ENCODE measurements at places on chromosomes 12 and 14.

DNA sequence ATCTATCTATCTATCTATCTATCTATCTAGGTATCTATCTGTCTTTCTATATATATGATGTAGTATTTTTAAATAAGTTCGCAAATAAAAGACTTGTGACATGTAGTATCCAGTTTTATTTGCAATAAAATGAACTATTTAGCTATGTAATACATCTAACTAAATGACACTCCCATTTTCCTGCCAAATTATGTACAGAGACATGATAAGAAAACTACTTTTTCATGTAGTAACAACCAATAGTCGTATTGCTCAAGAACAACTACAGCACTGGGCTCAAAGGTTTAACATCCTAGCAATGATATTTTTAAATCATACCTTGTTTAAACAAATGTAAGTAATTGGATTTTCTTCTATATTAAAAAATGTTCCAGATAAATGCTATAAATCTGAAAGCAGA lies 55.5 kb upstream of the FLRT2 start:
- no peak for DNase-seq

DNA sequence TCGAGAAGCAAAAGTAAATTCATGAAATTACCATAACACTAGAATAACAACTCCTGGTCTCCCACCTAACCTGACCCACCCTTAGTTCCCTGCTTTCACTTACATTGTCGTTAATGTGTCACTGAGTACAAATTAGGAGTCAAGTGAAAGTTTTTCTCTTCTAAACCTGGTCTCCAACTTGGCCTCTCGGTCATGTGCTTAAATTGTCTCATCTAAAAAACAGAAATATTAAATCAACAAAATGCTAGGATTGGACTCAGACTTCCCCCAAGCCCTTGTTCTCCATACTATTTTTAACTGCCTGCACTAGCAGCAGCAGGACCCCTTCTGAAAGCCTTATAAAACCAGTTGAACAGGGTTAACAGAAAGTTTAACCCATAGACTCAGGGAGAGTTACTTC lies 1.8 kb upstream of the BTG1 start:
- DNase-seq = no peak

GRCh38 chr12:93427779-93428564 lies 13.8 kb downstream of the UBE2N start:
- no peak for DNase-seq

GRCh38 chr12:47987411-47988072 lies 16.7 kb downstream of the COL2A1 start:
- DNase-seq = no peak

GRCh38 chr12:14279845-14280244 lies 85.6 kb upstream of the ATF7IP start:
- DNase-seq = no peak
